Stimulated activated CD8-positive, alpha-beta memory T cell treated with anti-CD3 and anti-CD28 coated beads, Interleukin-7, amount 100 ng/mL, for 1 hour (primary cell): ENCODE measurements at places on chromosomes 5 and 9.

- DNase-seq, result no peak
Observed at GRCh38 chr5:24385070-24385469, 259.7 kb downstream of the CDH10 start.

GRCh38 chr5:77560677-77561263, 68.7 kb upstream of the WDR41 start:
- DNase-seq, result no peak

- no peak for DNase-seq
Observed at GRCh38 chr5:93622240-93622885, 39.3 kb downstream of the NR2F1 start.

GRCh38 chr9:15211815-15212495, 95.1 kb downstream of the TTC39B start:
- no peak for DNase-seq

GRCh38 chr5:75243100-75243499, 6.4 kb upstream of the ANKRD31 start:
- no peak for DNase-seq

- DNase-seq, result no peak
Observed at GRCh38 chr9:36501727-36502126, 71.0 kb upstream of the MELK start.

GRCh38 chr9:124278054-124278540, 20.3 kb downstream of the NEK6 start:
- no peak for DNase-seq

DNA sequence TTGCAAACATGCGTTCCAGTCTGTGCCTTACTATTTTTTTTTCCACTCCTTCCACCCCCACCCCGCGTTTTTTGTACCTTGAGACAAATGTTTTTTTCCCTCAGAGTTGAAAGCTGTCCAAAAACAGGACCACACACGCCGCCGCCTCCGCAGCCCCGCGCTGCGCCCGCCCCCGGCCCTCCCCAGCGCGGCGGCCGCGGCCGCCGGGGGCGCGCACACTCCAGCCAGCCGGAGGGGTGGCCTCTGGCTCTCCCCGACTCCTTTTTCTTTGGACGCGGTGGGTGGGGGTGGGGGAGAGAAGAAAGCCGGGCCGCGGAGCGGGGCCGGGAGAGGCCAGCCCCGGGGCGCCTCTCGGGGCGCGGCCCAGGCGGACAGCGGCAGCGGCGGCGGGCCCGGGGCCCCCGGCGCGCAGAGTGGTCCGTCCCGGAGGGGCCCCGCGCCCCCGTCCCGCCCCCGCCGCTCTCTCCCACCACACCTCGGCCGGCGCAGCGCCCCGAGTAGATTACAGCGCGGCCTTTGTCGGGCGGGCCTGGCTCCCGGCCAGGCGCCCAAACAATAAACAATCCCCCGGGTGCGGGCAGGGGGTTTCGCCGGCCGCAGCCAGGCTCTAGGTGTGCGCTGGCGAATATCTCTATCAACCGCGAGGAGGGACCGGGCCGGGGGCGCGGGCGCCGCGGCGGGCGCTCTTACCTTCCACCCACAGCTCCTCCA, 10.9 kb downstream of the PTCH1 start:
- DNase-seq, result no peak

DNA sequence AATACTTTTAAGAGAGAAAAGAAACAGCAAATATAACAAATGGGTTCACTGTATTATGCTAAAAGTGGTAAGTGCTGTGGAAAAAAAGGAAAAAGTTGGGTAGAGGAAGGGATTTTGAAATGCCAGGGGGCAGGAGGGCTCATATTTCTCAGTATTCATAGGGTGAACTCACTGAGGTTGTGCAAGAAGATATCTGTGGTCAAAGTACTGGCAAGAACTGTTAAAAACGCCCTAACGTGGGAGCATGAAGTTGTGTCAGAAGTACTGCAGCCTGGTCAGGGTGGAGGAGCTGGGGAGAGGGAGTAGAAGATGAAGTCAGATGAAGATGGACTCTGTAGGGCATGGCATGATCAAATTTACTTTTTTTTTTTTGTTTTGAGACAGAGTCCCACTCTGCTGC, 31.2 kb upstream of the SLC28A3 start:
- DNase-seq, result no peak

DNA sequence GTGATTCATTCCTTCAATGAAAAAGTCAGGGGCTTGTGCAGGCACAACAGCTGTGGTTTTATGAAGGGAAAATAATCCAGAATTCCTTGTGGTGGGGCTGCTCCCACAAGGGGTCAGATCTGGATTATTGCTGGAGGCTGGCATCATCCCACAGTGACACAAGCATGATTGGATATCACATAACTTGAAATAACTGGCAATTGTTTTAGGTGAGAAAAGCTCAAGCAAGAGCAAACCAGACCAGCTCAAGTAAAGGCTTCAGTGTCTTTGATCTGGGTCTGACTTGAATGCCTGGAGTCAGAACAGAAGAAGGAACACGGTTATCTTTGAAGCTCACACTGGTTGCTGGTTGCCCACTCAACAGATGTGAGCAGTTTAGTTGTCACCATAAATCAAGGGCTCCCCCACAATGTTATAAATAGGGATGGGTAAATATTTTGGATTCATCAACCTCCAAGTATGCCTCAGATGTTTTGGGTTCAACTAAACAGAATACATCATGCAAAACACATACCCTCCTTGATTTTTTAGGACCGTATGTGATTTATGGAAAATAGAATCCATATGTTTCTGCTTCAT, 3.1 kb upstream of the ZNF474 start:
- no peak for DNase-seq

DNA sequence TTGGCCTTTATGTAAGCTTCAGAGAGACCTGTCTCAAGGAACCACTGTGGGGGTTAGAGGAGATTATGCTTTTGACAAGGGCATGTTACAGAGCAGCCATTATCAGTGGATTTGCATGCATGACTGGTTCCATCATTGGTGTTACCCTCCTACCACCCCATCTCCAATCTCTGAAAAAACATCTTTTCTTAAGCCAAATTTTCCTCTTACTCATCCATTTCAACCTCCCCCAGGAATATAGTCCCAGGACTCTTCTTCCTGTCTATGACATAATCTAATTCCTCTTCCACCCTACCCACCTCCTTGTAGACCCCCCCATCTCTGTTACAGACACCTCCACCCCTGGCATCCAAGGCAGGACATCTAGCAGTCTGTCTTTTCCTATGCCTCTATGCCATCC, 33.1 kb upstream of the ADRB2 start:
- DNase-seq, result no peak

DNA sequence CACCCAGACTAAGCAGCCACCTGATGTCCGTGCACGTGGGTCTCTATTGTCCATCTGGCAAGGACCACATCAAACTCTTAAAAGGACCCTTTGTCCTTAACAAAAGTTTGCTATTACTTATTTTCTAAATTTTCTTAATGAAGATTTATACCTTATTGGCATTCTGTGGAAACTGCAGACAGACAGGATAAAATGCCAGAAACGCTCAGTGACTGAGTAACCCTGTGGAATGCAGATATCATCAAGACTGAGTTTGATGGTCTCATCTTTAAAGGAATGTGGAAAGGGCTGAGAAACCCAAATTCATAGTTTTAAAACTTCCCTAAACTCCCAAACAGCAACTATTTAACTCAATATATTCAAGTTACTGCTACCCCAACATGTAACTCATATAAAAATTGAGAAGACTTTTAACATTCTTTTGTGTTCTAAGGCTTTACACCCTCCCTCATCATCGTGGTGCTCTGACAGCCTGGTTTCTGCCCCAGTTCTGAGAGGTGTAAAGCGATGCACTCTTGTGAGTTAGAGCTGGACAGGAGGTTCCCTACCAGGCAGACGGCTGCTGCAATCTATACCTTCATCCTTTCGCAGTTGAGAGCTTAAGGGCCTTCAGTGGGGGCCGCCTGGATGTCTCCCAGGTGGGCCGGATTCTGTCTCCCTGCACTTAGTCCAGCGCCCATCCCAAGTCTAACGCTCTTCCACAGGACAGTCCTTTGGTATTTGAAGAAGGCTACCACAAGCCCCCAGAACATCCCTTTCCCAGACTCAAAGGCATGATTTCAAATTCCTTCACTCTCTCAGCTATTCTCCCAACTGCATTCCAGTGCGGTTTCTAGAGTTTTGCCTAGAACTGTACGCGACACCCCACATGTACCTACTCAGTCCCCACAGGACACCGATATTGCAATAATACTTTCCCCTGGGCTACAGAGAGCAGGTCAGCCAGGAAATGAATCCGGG, 68.9 kb downstream of the DAP start:
- DNase-seq, result no peak

DNA sequence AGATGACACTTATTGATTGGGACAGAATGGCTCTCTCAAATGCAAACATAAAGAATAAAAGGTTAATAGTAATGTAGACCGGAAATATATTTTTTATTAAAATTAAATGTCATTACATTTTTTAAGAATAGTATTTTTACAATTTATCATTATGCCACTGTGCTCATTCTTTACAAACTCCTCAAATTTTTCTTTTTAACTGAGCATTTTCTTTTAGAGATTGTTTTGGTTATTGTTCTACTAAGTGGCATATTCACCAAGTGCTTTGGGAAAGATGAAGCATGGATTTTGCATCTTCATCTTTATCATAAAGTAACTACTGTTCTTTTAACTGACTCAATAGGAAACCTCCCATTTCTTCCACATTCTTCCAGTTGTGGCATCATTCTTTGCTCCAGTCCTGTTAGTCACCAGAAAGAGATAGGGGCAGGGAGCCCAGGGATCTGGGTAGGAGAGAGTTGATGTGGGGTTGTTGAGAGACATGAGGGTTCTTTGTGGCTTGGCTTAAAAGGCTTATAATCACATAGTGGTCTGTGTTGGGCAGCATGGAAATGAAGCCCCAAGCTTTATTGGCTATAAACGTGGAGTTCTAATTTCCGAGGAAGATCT, 69.8 kb downstream of the SYK start:
- DNase-seq, result no peak

DNA sequence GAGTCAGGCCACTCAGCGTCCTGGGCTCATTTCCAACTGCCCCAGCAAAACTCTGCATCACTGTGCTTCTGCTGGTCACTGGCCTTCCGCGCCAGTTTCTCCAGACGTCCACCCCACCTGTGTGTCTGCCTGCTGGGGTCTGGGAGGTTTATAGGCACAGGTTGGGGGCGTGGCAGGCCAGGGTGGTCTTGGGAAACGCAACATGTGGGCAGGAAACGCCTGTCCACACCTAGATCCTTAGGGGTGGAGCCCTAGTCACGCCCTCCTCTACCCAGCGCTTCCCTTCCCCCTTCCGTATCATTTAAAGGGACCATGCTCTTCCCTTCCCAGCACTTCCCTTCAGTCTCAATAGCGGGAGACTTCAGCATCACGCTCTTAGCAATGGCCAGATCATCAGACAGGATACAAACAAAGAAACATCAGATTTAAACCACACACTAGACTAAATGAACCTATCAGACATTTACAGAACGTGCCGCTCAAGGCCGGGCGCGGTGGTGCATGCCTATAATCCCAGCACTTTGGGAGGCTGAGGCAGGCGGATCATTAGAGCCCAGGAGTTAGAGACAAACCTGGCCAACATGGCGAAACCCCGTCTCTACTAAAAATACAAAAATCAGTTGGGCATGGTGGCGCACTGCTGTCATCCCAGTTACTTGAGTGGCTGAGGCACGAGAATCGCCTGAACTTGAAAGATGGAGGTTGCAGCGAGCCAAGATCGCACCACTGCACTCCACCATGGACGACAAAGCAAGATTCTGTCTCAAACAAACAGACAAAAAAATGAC, 11.8 kb upstream of the BTNL9 start:
- no peak for DNase-seq

DNA sequence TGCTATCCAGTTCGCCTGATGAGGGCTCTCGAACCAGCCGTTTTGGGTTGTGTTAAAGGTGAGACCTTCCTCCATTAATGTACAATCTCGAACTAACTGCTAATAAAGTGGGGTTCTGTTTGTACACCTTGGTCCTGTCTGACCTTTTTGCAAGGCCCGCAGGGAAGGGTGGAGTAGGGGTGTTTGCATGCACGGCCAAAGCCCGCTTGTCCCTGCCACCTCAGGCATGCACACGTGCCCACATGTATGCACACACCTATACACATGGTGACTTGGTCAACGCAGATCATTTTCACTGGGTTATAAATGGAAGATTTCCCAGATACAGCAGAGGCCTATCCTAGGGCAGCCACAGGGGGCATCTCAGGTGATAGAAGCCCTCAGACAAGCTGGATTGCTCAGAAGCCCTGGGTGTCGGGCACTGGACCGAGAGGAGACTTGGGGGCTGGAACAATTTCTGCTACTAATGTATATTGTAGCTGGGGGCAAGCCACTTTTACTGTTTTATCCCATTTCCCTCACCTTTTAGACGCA, 50.2 kb downstream of the NDST1 start:
- no peak for DNase-seq

- no peak for DNase-seq
Observed at GRCh38 chr9:109883623-109884022, 103.6 kb downstream of the PALM2AKAP2 start.

- no peak for DNase-seq
Observed at GRCh38 chr9:18447131-18447530, 26.8 kb upstream of the ADAMTSL1 start.

GRCh38 chr9:89432986-89433530, 64.9 kb downstream of the SEMA4D start:
- DNase-seq, result no peak

DNA sequence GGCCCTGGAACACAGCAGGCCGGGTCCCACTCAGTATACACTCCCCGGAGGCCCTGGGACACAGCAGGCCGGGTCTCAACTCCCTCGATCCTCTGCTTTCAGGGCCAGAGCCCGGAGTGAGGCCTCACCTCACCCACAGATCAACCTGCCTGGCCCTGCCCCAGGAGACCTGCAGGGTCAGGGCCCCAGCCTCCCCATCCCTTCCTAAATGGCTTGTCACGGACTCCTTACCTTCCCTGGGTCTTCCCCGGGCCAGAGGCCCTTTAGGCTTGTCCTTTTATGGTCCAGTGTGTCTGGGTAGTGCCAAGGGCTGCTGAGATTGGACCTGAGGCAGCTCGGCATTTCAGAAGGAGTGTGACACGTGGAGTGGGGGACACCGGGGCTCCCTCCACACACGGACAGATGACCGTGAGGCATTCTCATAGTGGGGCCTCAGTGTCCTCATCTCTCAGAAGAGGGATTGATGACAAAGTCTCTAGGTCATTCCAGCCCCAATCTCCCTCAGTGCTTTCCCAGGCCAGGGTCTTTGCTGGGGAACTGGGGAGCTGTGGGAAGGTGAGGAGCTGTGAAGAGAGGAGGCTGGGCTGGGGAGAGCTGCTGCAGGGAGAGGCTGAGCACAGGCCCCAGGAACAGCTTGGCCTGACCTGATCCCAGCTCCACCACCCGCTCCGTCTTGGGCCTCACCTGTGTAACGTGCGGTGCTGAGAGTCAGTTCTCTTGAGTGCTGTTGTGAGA, 18.0 kb upstream of the PLEKHG4B start:
- no peak for DNase-seq

DNA sequence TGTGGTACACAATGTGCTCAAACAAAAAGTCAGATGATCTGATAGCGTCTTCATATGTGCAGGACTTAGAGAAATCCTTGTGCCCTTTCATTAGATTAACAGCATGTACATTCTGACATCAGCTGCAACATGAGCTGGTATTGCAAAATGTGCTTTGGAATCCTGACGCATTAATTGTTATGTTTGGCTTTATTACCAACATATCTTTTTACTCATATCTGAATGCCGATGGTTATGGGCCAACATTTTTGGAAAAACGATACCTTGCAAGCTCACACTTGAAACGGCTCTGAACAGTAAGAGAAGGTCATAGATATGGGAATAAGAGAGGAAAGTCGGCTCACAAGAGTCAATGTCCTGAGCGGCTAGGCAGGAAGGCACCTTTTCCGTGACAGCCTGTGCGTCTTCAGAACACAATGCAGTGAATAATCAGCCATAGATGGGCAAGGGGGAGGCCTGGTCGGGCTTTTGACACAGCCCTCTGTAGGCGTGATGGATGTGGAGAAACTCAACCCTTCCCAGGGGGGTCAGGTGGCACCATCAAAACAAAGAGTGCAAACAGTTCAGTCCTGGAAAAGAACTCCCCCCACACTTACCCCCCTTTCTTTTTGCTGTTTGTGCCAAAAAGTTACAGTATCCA, 36.4 kb upstream of the GAS1 start:
- no peak for DNase-seq
